ENCODE measurements at places on chromosomes 6 and 20.
A peak's percentile ranks its signal among the peaks of the same experiment; 100 is the strongest.

DNA sequence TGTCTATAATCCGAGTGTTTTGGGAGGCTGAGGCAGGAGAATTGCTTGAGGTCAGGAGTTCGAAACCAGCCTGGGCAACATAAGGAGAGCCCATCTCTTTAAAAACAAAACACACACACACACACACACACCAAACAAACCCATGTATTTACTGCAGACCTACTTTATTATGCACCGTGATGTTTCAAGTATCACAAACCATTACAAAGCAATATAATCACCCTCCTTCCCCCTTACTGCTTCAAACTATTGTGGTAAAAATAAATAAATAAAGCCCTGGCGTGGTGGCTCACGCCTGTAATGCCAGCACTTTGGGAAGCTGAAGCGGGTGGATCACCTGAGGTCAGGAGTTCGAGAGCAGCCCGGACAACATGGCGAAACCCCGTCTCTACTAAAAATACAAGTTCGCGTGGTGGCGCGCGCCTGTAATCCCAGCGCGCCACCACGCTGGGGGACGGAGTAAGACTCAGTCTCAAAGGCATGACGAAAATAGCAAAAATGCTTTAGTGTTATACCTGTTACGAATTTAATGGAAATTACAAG is 1.5 kb downstream of the TBCC start:
- peak overlapping the region; percentile 92 for H3K27ac ChIP-seq
- no peaks in the 10 kb centered on the region for H3K36me3 ChIP-seq

DNA sequence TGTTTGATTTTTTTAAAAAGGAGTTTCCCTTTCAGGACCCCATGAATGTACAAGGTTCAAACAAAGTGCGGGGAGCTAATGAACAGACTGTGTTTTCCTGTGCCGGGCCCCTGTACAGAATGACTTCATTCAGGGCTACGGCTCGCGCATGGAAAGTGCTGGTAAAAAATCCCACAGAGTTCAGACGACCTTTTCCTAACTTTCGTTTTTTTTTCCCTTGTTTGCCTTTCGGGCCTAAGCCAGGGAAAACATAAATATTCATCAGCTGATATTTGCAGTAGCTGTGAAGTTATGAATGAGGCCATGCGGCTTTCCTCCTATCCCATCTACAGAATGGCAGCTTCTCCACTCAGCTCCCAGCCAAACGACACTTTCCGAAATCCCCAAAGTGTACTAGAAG is 74.0 kb downstream of the HAO1 start:
- no peaks in the 10 kb centered on the region for H3K36me3 ChIP-seq
- no peak overlapping the region for H3K27ac ChIP-seq
- no peak overlapping the region for H3K4me3 ChIP-seq
- DNase-seq = no peak
- H3K4me1 ChIP-seq = no peaks in the 10 kb centered on the region

DNA sequence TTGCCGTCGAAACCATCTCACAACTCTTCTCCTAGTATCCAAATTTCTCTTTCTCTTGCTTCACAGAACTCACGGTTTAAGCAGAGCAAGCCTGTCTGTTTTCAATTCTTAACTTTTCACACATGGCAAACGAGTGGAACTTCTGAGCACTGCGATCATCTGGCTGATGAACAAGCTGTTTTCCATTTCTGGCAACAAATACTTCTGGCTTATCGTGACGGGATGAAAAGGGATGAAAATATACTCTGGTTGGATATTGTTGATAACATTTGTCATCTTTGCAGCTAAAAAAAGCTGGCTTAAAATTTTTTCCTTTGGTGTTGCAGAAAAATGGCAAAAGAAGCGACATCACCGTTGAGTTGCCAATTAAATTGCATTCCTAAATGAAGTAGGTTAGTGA is 515.2 kb upstream of the JARID2 start:
- no peak for DNase-seq
- H3K4me3 ChIP-seq = no peak overlapping the region
- H3K27ac ChIP-seq = no peak overlapping the region
- H3K27me3 ChIP-seq = no peaks in the 10 kb centered on the region
- H3K36me3 ChIP-seq = no peaks in the 10 kb centered on the region
- no peaks in the 10 kb centered on the region for H3K4me1 ChIP-seq

GRCh38 chr20:1362484-1362883 is 30.4 kb downstream of the FKBP1A start:
- H3K27ac ChIP-seq = no peak overlapping the region
- H3K27me3 ChIP-seq = no peaks in the 10 kb centered on the region
- H3K4me3 ChIP-seq = no peak overlapping the region
- no peaks in the 10 kb centered on the region for H3K36me3 ChIP-seq

DNA sequence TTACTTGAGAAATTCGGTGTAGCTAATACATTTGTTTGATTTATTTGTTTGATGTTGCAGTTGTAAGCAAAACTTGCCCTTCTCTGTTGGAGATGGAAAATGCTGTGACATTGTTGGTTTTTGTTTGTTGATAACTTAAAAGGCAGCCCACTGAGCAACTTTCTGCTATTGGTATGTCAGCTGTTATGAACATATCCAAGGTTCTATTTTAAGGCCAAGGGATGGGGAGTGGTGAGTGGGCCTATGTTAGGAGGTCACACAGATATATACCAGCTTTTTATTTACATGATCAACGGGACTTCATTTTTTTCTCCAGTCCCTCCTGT is 5.7 kb downstream of the QKI start:
- no peak overlapping the region for H3K4me3 ChIP-seq
- H3K36me3 ChIP-seq = no peaks in the 10 kb centered on the region
- no peaks in the 10 kb centered on the region for H3K27me3 ChIP-seq
- DNase-seq = no peak

GRCh38 chr6:53634184-53634631 is 31.3 kb downstream of the KLHL31 start:
- H3K4me3 ChIP-seq = no peak overlapping the region
- DNase-seq = no peak
- no peaks in the 10 kb centered on the region for H3K27me3 ChIP-seq

All from Panc1 (cell line).